Ovary (tissue), 10 donors: ENCODE measurements at places on chromosomes 16 and 17. TPM values are rescaled to one million over a fixed set of nuclear protein-coding genes. Genes with fewer than 3 reads are reported as not detected.

Gene KRTAP16-1
- not detected for total RNA-seq

- peak; percentile 51 for DNase-seq
Measured at GRCh38 chr17:45170931-45171337, 9.3 kb downstream of the HEXIM2 start.

Gene SOST
- not detected for total RNA-seq

GRCh38 chr16:74922150-74923138 lies 62.5 kb downstream of the WDR59 start:
- no peak for DNase-seq
